ENCODE measurements at places on chromosomes 7 and 10. TPM values are rescaled to one million over a fixed set of nuclear protein-coding genes. Genes with fewer than 3 reads are reported as not detected.

The RAB19 gene
- total RNA-seq: 3.3 TPM

The JAKMIP3 gene
- 0.20 TPM for total RNA-seq

The GRM3 gene
- total RNA-seq: not detected

The BHLHA15 gene
- total RNA-seq: 3.3 TPM

The MKRN1 gene
- 119 TPM for total RNA-seq

The AP4M1 gene
- total RNA-seq: 8.4 TPM

The GRK5 gene
- 54.3 TPM for total RNA-seq

The RAMP3 gene
- not detected for total RNA-seq

The CPA5 gene
- total RNA-seq: not detected

The ZNF853 gene
- total RNA-seq: 6.5 TPM

The POU6F2 gene
- total RNA-seq: 0.28 TPM

The AQP1 gene
- not detected for total RNA-seq

The PON1 gene
- not detected for total RNA-seq

The CLRN3 gene
- total RNA-seq: not detected

The WIPF3 gene
- total RNA-seq: not detected

The RASSF4 gene
- total RNA-seq: 104 TPM

The TBC1D12 gene
- total RNA-seq: 4.8 TPM

The MAT1A gene
- total RNA-seq: not detected

The FAM237B gene
- total RNA-seq: not detected

The FLNC gene
- total RNA-seq: 0.05 TPM

The ACHE gene
- total RNA-seq: 0.18 TPM

The PRSS2 gene
- total RNA-seq: not detected

The TFAM gene
- 33.8 TPM for total RNA-seq

The FAM25A gene
- total RNA-seq: not detected

The C10orf53 gene
- total RNA-seq: not detected

The KNDC1 gene
- total RNA-seq: not detected

The TRIM74 gene
- 2.3 TPM for total RNA-seq

The CCL26 gene
- not detected for total RNA-seq

The DYNC1I1 gene
- total RNA-seq: not detected

The OGDH gene
- 81.4 TPM for total RNA-seq

The C10orf105 gene
- 0.40 TPM for total RNA-seq

The LIPF gene
- total RNA-seq: not detected

The LRRC18 gene
- total RNA-seq: not detected

The NME8 gene
- total RNA-seq: 27.1 TPM

The COL26A1 gene
- total RNA-seq: not detected

The PAPSS2 gene
- not detected for total RNA-seq

Measured in natural killer cell (primary cell).